ENCODE measurements at places on chromosomes 5 and 9. TPM values are rescaled to one million over a fixed set of nuclear protein-coding genes. Genes with fewer than 3 reads are reported as not detected.

Gene PRDM9
- polyA plus RNA-seq: not detected

Gene MVB12B
- 3.5 TPM for polyA plus RNA-seq

Gene PCDHA8
- polyA plus RNA-seq: not detected

Gene MARVELD2
- polyA plus RNA-seq: 0.15 TPM
